Germinal center (tissue), 1 donor: ENCODE measurements at places on chromosomes 4 and X.

DNA sequence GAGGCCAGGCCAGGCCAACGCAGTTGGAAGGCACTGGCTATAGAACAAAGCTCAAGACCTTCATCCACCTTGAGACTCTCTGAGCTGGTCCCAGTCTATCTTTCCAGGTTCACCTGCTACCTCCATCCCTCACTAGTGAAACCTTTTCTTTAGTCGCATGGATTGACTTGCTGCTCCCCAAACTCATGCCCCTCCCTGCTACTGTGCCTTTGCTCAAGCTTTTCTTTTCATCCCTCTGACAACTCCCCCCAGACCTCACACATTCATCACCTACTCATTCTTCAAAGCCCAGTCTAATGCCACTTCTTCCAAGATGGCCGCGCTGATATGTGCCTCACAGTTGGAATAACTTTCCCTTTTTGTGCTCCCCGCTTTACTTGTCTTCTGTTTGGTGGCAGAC, 58.0 kb downstream of the CNGA2 start:
- no peak for DNase-seq

DNA sequence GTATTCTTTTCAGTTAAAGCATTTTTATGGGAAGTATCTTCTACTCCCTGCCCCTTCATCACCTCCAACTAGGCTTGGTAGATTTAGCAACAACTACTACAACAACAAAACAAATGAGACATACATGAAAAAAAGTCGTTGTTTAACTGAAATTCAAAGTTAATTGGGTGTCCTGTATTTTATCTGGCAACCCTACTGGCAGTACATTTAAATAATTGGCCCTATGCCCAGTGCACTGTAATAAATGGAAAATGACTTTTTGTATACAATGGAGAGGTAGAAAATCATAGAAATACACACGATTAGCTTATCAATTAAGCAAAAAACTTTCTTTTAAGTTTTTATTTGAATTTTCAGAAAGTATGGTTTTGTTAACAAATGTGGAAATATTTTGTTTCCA, 21.4 kb upstream of the CLGN start:
- no peak for DNase-seq

GRCh38 chr4:54403700-54404453, 174.8 kb downstream of the PDGFRA start:
- DNase-seq, result no peak

DNA sequence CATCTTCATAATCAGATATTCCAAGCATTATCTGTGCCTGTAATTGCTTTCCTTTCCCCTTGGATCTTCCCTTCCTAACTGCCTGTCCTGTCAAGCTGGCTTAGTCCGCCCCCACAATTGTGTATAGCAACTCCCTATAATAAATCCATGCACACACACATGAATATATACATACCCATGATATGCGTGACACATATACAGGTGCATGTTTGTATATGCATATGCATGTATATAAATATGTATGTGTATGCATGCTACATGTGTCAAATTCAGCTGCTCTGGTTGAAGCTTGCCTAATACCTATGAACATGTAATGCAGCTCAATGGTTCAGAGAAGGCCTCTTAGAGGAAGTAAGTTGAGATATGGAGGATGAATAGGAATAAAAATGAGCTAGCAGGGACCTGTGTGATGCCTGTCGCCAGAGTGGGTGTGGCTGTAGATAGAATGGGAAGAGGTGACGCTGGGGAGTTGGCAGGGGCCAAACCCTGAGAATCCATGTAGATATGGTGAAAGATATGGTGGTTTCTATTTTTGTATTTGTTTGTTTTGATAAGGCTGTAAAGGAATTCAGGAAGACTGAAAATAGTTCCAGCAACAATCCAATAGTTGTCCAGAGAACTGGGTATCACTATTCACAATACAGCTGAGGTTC, 595.0 kb upstream of the BOD1L1 start:
- no peak for DNase-seq

- no peak for DNase-seq
Measured at GRCh38 chr4:14790494-14790893, 211.8 kb upstream of the CPEB2 start.

DNA sequence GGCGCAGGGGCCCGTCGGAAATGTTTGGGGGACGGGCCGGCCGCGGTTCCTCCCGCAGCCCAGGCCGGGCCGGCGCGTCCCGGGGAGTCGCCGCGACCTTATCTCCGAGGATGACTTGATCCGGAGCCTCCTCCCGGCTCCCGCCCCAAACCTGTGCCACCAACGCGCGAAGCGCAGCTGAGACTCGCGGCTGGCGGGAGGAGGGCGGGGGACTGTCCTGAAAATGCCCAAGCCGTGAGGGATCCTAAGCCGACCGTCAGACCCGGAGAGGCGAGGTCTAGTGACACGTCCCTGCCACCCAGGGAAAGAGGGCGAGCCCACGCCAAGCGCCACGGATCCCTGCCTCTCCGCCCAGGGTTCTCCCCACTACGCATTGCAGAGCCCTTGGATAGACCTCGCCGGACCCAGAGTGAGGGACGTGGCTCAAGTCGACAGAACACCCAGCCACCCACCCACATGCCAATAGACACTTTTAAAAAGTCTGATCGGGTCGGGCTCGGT, 26.9 kb downstream of the UTP14A start:
- no peak for DNase-seq

GRCh38 chr4:70660106-70660505, 6.2 kb downstream of the JCHAIN start:
- DNase-seq, result no peak

DNA sequence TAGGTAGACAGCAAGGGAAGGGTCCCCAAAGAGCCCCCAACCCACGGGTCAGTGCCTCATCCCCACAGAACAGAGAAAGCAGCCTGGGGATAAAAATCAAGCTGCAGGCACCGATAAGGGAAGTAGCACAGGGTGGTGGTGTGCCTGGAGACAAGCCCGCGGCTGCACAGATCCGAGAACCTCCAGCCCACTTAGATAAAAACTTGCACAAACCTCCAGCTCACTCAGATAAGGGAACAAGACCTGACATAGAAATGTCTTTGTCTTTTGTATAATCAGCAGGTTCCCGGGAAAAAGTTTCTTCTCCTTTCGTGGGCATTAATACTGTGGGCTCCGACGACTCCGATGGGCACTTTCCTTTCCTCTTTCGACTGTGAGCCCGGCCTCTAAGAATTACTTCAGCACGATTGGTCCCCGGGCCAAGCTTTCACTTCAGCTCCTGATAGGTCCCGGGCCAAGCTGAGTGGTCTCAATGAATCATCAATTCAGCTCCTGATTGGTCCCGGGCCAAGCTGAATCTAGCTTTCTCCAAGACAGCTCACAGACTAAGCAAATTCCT, 32.4 kb downstream of the PRDX4 start:
- DNase-seq, result peak; percentile 10

DNA sequence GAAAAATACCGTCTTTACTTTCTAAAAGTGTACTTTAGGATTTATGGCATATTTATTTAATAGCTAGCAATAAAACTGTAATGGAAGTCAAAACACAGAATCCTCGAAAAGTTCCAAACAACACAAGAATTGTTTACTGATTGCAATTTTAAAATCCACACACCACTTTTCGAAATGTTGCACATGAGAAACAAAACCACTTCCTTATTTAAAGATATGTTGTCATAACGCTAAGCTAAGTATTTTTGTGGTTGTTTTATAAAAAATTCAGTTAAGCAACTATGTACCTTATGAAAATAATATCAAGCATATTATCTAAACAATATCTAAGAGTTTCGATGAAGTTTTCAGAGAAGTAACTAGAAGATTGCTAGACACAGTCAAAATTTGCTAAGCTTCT, 344 bp downstream of the TMPRSS11D start:
- DNase-seq, result no peak

DNA sequence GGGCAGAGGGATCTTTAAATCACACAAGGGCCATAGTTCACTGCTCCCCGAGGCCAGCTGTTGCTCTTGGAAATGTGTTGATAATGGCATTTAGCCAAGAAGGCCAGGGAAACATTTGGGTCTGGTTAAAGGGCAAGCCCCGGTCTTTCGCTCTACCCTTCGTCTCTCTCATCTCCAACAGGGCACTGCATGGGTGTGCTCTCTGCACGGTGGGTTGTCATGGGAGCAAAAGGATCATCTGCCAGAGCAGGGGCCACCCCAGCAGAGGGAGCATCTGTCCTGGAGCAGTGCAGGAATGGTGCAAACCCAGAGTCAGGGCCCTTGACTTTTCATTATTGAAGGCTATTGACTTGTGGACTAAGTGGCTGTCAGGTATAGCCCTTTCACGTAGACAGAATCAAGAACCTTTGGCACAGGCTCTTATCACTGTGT, 22.7 kb upstream of the PGRMC2 start:
- no peak for DNase-seq

DNA sequence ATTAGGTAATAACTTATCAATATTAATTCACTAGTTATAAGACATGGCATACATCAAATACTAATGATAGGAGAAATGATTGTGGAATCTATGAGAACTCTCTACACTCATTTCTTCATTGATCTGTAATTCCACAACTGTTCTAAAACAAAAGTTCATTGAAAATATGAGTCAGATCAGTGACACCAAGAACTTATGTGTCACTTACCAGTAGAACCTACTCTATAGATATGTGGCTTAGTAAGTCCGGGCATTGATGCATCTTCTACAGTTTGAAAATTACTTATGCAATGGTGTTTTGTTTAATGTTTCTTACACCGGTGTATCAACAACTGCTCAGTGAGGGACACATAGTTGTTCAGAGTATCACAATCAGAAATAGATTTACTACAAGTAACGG, 520.3 kb downstream of the ARAP2 start:
- no peak for DNase-seq

DNA sequence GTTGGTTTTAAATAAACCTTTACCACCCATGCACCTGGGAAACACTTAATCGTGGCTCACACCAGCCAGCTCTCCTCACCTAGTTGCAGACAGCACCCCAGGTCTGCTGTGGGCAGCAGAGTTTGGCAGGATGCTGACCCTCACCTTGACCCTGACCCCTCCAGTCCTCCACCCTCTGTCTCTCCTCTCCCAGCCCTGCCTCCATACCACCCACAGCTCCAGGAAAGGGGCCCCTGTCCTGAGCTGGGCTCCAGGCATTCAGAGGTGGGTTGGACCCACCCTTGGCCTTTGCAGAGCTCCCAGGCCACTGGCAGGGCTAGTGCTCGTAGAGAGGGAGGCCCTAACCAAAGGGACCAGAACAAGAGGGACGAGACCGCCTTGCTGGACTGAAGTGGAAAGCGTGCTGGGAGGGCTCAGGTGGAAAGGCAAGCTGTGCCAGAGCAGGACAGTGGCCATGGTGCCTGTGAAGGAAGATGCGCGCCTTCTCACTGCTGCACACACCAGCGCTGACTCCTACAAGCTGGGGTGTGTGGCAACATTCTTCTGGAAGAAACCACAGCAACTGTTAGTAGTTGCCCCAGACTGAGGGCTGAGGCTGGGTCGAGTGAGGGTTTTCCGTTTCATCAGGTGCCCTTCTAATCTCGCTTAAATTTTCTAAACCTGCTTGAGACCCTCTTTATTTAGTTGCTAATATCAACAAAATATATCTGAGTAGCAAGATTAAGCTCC, 10.7 kb upstream of the S100P start:
- no peak for DNase-seq

DNA sequence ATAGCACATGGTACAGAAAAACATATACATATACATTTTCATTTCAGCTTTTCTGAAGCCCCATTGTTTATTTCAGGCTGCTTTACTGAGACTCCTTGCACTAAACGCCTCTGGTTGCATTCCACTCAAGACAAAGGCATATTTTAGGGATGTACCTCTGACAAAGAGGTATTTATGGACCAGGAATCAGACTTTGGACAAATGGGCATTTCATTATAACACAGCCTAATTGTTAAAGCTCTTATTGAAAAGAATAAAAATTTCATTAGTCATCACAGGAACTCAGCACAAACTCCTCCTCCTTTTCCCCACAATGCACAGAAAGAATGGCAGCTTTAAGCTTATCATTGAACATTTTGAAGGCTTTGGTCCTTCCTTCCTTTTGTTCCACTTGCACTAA, 62.9 kb upstream of the UGT8 start:
- no peak for DNase-seq

DNA sequence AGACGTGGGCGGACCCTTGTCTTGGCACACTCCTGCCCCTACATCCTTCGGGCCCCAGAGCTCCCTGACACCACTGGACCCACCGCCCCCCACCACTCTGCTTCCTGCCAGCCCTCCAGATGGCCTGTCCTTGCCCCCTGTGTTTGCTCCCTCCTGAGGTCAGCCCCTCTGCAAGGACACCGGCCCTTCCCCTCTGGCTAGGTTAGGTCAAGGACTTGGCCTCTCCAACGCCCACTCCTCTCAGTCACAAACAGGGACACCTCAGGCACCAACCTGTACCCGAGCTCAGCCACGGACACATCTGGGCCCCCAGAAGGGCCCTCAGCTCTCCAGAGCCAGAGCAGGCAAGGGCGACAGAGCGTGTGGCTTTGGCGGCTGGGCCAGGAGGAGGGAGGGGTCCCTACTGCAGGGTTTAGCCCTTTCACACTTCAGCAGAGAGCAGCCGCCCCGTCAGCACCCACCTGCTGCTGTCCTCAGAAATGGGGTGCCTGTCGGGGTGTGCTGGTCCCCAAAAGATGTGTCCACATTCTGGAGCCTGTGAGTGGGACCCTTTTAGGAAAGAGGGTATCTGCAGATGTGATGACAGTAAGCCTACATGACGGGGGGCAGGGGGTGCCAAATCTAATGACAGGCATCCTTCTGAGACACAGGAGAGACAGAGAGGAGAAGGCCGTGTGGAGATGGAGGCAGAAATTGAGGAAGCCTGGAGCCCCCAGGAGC, 23.5 kb upstream of the DUSP9 start:
- DNase-seq, result no peak

GRCh38 chr4:86506591-86506990, 87.5 kb upstream of the PTPN13 start:
- no peak for DNase-seq

DNA sequence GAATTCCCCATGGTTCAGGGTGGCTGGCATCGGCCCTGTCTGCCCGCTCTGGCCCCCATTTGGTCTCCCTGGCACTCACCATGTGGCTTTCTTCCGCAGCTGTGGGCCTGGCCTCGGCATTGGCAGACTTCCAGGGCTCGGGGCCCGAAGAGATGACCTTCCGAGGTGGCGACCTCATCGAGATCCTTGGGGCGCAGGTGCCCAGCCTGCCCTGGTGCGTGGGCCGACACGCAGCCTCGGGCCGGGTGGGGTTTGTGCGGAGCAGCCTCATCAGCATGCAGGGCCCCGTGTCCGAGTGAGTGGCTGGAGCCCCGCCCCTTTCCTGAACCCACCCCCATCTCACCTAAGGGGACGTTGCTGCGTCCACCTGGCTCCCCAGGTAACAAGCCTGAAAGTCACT, 20.1 kb downstream of the SH3TC1 start:
- DNase-seq, result no peak
